ENCODE measurements at places on chromosomes 16 and 17.

DNA sequence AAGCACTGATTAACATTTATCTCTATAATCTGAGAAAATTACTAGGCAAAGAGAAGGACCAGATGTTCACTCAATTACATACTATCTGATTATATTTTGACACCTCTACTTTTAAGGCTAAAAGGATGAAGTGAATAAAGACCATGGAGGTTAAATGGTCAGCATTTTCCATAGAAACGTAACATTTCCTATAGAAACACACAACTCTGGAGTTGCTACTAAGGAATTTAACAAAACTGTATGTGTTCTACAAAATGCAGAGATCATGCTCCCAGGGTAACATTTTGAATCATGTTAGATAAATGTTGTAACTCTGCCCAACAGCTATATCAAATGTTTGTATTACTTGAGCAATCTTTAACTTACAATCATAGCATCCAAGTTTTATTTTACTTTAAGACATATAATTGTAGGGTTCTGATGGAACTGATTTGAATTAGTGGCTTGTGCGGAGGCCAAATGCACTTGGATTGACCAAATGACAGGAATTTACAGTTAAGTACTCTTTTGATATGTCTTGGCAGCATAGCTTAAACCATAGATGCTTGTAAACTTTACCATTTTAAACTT is 97.7 kb downstream of the RPGRIP1L start:
- no peak for DNase-seq

DNA sequence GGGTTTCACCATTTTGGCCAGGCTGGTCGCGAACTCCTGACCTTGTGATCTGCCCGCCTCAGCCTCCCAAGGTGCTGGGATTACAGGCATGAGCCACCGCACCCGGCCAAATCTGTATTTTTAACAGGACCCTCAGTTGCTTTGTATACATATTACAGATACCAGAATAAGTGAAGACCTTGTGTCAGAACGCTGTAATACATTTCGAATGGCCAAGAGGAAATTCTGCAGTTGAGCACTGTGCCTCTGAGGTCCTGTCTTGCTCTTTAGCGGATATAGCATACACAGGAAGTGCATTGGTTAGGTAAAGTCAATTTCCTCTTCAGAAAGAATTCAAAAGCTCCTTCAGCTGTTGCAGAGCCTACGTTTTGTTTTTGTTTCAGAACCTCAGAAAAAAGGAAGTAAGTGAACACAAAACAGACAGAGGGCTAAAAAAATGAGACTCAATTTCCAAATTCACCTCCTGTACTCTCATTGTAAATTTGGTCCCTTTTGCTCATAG is 15.7 kb downstream of the CRLF3 start:
- no peak for DNase-seq

DNA sequence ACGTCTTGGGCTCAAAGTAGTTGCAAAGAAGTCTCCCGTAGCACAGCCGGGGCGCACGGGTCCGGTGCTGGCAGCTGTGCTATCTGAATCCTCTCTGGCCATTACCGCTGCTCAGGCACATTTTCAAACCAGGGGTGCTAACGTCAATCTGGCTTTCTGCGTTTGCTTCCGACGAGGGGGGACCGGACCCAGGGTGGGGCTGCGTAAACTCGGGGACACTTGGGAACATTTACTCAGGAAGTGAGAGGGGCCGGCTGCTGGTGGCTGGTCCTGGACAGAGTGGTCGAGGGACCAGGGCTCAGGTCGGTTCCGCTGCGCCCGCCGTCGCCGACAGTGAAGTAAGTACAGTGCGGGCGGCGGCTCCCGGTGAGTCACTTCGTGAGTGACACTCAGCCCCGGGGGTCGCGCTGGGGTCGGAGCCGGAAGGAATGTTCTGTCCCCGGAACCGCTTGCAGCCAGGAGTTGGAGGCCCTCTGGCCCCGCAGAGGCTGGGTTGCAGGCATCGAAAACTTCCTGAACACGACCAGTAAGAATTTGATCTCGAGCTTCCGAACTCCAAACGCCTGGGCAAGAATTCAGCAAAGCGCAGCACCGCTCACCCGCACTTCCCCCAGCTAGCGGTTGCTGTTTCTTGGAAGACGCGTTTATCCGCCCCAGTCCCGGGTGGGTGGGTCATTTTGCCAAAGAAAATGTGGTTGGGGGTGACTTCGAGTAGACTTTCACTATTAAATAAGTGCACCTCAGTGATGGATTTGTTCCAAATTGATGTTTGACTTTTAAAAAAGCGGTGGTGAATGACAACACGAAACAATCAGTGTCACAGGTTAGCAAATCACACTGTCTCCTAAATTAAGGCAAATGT is 1.4 kb upstream of the HS3ST3B1 start:
- no peak for DNase-seq

GRCh38 chr16:709566-710499 is 4.2 kb upstream of the FBXL16 start:
- no peak for DNase-seq

- no peak for DNase-seq
Measured at GRCh38 chr16:80543162-80543561, 2.4 kb downstream of the DYNLRB2 start.

- no peak for DNase-seq
Measured at GRCh38 chr17:49969134-49969759, at the start of gene DLX4. TSS of gene DLX4 (plus strand) at chr17:49969190. CDS start at chr17:49969469, 279 bp downstream.

GRCh38 chr16:88505405-88506082 is 52.5 kb downstream of the ZFPM1 start:
- DNase-seq, result no peak

GRCh38 chr17:935485-935884 is 44.1 kb downstream of the NXN start:
- DNase-seq, result no peak

- DNase-seq, result peak; percentile 20
Measured at GRCh38 chr16:14003074-14003570, 68.0 kb upstream of the MRTFB start.

DNA sequence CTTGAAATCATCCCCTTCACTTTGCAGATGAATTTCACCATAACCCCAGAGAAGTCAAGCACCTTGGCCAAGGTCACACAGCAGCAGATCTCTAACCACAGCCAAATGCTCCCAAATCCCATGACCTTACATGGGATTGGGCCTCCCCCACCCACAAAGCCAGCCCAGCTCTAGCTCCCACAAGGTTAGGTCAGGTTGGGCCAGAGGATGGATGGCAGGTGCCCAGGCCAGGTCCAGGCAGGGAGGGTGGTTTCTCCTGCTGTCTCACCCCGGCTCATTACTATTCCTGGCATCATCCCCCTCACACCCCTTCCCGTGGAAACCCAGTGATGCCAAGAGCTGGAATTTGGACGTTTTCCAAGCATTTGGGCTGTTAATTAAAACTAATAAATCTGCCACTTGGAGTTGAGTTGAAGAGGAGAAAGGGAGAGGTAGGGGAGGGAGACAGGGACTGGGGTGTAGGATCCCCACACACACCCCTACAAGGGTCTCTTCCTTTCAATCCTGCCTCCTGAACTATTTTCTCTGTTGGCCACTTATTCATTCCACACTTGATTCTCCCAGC is 181.6 kb downstream of the TMEM132E start:
- no peak for DNase-seq

DNA sequence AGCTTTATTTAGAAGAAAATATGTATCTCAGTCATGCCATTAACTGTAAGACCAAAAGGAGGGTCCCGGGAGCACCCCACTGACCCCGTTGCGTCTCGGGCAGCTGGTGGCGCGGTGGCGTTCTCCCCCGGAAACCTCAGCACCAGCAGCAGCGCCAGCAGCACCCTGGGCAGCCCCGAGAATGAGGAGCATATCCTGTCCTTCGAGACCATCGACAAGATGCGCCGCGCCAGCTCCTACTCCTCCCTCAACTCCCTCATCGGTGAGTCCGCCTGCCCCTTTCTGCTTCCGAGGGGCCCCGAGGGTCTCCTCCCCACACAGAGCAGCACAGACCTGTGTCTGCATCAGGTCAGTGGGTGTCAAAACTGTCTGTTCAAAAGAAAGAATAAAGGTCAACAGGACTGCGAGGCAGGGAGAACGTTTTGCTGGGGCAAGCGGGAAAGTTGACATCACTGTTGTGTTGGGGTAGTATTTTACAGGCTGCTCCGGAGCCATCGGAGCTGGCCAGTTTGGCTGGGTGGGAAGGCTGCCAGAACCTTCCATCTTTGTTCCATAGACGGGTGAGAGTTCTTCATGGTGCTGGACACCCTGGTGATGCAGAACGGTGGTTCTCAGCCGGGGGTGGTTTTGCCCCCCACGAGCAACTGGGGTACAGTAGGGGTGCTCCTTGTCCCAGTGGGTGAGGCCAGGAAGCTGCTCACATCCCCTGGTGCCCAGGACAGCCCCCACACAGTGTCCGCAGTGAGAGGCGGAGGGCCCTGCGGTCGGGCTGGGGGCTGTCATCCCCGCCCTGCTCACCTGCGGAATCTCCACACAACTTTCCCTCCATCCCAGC is 97.8 kb upstream of the CHMP6 start:
- DNase-seq, result no peak

GRCh38 chr17:72782985-72783701 is 309.3 kb downstream of the SLC39A11 start:
- no peak for DNase-seq

DNA sequence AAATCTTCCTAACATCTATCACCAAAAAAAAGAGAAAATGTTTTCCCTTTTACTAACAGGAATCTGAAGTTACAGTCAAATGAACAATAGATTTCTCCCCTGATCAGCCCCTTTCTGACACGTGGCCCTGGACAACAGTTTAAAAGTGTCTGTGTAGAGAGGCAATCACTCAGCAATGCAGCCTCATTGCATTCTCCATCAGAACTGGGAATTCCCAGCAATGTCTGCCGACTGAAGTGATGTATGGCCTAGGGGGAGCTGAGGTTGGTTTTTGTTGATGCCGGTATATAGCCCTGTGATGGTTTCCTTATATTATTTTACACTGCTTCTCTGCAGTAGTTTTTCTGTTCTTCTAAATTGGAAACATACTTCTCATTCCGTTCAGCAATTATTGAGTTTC is 904.3 kb upstream of the CDH8 start:
- DNase-seq, result no peak

- DNase-seq, result no peak
Measured at GRCh38 chr17:36931096-36931696, 6.1 kb upstream of the LHX1 start.

DNA sequence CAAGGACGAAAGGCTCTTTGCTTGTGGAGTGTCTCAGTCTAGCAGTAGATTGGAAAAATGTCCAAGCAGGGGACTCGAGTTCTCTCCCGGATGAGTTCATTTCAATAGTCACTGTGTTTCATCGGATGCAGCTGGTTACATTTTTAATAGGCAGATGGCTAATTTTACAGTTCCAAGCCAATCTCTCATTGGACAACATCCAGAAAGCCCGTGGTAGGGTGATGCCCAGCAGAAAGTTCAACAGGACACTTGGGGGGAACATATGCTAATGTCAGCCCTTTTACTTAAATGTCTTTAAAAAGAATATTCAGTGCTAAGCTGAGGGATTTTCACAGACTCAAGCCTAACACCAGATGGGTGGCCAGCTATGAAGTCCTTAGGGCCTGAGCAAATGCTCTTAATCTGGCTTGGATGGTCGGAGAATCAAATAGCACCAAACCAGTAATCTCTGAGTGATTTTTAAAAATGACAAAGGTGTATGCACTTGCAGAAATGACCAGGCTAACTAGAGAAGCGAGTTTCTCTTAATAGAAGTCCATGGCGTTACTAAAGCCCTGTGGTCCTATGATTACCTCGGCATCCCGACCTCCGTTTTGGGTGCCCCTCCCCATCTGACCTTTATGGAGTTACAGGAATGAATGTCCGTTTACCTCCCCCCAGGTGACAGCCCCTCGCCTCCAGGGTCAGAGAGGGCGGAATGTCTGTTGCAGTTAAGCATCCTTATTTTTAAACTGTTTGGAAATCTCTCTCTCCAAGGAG is 289.2 kb upstream of the SALL1 start:
- DNase-seq, result no peak

DNA sequence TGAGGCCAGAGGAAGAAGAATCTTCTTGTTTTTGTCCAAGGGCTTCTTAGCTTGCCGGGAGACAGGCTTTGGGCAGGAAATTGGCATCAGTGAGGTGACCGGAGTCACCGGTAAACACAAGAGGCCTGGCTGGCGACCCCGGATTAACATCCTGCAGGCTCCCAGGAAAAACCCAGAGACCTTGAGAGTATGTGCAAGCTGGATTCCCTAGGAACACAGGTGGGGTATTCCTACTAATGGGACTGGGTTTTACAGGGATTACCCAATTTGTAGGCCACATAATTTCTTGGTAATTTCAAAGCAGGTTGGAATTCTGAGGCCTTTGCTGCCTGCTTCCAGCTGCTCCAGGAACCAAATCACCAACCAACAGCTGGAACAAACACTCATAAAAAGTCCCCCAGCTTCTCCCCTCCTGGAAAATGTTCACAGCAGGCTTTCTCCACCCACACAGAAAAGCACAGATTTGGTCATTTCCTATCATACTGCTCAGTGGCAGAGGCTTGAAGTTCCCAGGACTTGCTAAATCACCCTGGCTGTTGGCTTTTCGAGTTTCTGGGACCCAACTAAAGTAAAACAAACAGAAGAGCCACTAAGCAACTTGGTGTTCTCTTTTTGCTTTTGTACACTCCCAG is 258.8 kb downstream of the IRF8 start:
- DNase-seq, result no peak

GRCh38 chr16:53707671-53708070 is 3.7 kb downstream of the FTO start:
- DNase-seq, result no peak

Measured in fibroblast of skin of left biceps (primary cell).